NCI-H1694 (cell line): ENCODE measurements at places on chromosomes 16 and 17.

DNA sequence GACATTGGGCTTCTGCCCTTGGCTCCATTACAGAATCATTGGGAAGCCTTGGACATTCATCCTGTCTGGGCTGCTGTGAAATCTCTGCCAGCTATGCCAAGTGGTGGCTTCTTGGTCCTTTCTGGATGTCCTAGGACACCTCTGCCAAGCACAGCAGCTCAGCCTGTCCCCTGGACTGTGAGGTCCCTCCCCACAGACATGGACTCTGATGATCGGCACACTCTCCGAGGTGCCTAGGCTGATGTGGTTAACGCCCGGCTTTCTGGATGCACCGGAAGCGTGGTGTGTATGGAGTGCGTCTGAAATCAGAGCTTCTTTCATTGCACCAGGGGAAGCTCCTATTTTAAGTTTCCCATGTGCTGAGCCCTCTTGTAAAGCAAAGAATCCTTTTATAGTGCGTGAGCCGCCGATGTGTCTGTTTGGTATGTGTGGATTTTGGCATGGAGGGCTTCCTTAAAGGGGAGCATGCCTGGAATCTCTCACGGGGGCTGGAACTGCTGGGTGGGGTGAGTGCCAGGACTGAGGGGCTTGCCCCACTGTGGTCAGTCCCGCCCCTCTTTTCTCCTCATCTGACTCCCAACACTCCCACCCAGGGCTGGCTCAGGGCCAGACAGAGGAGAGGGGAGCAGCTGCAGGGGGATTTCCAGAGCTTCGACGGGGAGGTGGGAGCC lies 7.0 kb upstream of the ARHGAP23 start:
- no peak for DNase-seq

DNA sequence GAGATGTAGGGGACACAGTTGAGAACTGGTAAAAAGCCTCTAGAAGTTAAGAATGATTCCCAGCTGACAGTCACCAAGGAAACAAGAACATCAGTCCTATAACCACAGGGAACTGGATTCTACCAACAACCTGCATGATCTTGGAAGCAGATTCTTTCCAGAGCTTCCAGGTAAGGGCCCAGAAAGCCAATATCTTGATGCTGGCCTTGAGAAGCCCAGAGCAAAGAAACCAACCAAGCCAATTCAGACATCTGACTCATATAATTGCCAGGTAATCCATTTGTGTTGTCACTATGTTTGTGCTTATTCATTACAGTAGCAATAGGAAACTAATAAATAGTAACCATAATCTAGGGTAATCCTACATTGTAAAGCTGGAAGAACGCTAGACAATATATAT lies 81.6 kb downstream of the CACNG1 start:
- DNase-seq, result no peak

DNA sequence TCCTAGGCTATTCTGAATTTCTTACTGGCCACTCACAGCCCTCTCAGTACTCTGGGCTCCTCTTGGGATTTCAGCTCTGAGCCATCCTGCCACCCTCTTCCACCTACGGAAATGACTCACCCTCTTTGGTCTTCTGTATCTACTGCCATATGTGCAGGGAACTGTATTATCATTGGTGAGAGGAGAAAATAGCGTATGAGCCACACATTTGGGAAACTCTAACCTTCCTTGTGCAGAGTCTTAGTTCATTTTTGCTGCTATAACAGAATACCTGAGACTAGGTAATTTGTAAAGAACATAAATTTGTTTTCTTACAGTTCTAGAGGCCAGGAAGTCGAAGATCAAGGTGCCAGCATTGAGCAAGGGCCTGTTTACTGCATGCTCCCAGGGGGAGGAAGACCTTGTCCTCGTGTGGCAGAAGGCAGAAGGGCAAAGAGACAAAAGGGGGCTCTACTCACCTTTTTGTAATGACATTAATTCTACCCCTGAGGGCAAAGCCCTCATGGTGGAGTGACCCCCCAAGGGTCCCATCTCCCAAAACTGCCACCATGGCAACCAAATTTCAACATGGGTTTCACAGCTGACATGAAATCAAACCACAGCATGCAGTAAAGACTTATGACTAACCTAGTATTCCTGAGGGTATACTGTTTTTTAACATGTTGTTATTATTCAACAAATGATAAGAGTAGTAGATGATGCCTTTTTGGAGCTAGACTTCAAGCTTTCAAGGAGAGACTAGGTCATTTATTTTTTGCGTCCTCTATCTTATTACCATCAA lies 191.8 kb downstream of the PRKCA start:
- DNase-seq, result no peak

DNA sequence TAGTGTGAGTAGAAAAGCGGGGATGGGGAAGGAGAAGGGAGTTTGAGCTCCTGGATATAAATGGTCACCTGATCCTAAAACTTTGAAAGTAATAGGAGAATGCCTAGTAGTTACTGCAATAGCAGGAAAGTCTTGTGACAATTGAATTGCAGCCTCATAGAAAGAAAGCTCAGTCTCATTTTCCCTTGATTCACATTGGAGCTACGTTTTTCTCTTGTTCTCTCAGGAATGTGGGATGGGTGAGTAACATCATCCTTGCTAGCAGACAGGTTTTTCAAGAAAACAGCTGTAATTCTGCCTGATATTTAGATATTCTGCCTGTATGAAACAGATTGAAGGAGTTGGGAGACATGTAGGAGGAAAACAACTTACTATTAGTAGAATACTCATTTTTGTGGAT lies 25.3 kb downstream of the SF3B3 start:
- no peak for DNase-seq

DNA sequence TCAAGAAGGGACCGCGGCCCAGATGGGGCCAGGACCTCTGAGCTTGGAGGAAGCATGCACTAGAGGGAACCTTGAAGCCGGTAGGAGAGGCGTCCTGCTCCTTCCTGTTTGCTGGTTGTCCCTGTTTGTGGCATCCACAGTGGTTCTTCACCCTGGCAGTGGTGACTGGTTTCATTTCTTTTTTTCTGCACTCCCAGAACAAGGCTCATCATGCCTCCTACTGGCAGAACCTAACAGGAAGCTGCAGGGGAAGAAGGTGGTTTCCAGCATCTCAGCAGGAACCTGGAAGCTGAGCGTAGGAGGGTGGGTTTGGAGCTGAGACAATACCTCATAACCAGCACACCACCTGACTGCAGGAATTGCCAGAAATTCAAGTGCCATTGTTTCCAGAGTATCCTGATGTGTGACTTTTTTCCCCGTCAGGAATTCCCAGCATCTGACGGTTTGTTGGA lies 5.8 kb downstream of the TMEM231 start:
- DNase-seq, result peak; percentile 30

- peak; percentile 74 for DNase-seq
Measured at GRCh38 chr17:28812748-28813377, 29.7 kb downstream of the FAM222B start.

DNA sequence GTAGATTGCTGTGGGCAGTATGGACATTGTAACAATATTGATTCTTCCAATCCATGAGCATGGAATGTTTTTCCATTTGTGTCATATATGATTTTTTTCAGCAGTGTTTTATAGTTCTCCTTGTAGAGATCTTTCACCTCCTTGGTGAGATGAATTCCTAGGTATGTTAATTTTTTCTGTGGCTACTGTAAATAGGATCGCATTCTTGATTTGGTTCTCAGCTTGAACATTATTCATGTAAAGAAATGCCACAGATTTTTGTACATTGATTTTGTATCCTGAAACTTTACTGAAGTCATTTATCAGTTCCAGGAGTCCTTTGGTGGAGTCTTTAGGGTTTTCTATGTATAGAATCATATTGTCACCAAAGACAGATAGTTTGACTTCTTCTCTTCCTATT lies 19.7 kb upstream of the CDR2 start:
- DNase-seq, result no peak

DNA sequence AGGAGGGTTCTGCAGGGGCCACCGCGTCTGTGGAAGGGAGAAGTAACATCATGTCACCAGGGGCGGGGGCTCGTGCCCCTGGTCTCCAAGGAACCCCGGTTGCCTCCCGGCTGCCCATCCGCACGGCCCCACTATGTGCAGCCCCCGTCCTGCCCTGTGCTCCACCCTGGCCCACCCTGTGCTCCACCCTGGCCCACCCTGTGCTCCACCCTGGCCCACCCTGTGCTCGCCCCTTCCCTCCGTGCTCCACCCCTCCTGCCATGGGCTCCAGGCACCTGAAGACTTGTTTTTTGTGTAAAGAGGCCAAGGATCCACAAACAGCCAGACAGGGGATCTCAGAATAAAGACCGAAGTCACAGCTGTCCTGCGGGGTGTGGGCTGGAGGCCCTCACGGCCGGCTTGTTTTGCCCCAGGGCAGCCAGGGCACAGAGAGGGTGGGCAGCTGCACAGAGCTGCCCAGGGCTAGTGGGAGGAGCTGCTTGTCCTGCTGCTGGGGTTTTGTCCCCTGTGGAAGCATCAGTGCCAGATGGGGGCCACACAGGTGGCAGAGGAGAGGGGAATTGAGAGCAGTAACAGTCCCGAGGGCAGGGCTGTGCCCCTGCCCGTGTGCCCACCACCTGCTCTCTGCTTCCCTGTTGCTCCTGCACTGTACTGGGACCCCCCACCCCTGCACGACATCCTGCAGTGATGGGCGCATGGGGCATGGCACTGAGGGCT lies 147.0 kb upstream of the CIBAR2 start:
- DNase-seq, result no peak

- no peak for DNase-seq
Measured at GRCh38 chr16:54430491-54431030, 144.0 kb upstream of the IRX3 start.

DNA sequence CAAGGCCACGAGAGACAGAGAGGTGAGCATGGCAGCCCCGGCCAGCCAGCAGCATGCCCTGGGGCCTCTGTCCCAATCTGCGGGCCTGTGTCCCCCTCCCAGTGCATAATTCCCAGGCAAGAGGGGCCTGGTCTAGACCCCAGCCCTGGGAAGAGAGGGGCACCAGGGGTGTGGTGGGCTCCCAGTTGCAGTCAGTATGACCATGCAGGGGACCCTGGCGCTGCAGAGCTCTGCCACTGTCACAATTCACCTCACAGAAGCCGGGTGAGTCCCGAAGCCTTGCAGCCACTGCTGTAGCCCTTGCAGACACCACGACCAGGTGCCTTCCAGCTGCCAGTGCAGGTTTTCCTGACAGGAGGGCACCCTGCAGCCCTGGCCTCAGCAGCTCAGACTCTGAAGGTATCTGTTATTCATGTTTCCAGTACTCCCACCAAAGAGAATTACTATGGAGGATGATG lies 25.8 kb upstream of the KSR1 start:
- DNase-seq, result no peak

DNA sequence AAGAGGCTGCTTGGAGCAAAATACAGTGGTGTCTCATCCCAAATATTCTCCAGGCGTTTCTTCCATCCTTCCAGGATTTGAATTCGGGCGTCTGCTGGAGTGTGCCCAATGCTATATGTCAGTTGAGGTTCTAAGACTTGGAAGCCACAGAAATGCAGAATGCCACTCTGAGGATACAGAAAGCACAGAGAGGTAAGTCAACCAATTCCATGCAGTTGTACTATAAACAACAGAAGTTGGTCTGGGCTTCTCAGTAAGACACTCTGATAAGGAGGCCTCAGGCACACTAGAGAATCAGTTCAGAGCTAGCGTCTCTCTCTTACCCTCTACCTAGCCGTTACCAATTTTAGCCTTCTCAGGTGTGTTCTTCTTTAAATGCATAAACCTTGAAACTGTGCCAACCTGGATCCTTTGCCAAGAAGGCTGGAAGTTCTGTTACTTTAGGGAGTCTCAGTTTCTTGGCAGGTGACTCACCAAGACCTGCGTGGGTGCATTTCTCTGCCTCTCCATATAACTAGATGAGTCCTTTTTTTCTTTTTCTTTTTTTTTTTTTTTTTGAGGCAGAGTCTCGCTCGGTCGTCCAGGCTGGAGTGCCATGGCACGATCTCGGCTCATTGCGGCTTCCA lies 15.1 kb downstream of the NQO1 start:
- no peak for DNase-seq

DNA sequence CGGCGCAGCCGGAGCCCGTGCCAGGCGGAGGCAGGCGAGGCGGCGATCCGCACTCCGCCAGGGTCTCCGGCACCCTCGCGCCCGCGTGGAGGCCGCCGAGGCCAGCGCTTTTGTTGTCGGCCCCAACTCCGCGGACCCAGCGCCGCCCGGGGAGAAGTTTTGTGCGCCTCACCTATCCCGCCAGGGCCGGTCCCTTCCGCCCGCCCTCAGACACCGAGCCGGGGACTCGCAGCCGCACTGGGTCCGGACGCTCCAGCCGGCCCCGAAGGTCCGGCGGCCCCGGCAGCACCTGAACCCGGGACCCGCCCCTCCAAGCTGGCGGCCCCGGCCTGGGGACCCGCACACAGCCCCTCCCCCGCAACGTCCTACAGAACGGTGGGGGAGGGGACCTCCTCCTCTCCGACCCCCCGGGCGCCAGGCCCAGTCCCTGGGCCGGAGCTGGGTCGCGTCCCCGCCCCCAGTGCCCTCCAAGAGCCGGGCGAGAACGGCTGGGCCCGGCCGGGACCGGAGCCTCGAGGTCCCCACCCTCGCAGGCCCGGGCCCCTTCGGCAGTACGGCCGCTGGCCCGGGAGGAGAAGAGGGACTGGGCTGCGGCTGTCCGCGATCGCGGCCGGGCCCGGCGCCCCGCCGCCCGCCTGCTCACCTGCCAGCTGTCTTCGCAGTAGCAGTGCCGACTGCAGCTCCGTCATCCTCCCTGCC lies 698 bp downstream of the UBE2G1 start:
- no peak for DNase-seq

GRCh38 chr16:87584271-87584670 lies 18.0 kb upstream of the JPH3 start:
- DNase-seq, result no peak

DNA sequence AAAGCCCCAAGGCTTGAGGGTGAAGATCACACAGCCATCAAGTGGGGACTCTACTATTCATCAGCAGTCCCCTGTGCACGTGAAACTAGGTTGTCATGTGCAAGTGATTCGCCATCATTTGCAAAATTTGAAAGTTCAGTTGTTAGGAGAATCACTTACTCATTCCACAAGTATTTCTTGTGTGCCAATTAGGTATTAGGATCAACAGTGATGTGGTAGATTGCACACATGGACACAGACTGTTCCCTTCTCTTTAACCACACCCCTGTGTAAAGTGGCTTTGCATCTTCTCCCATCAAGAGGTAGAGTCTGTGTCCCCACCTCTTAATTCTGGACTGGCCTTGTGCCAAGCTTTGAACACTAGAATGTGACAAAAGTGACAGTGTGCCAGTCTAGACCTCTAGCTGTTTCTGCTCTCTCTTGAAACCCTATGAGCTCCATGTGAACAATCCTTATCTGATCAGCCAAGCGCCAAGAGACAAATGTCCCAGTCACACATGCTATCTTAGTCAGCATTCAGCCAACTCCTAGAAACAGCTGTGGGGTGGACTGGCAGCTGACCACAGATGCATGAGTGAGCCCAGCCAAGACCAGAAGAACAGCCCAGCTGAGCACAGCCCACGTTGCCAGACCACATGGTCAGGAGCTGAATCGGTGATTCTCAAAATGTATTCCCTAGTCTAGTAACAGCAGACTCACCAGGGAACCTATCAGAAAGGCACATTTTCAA lies 31.5 kb upstream of the SHISA9 start:
- no peak for DNase-seq

- DNase-seq, result no peak
Measured at GRCh38 chr17:72691017-72691416, 401.5 kb downstream of the SLC39A11 start.

- no peak for DNase-seq
Measured at GRCh38 chr17:229709-230394, 48.4 kb upstream of the DOC2B start.

- DNase-seq, result no peak
Measured at GRCh38 chr16:7316281-7316888, 16.3 kb upstream of the RBFOX1 start.

GRCh38 chr17:8468980-8469379 lies 33.3 kb downstream of the NDEL1 start:
- no peak for DNase-seq
